ENCODE measurements at places on chromosomes 2 and 18.

DNA sequence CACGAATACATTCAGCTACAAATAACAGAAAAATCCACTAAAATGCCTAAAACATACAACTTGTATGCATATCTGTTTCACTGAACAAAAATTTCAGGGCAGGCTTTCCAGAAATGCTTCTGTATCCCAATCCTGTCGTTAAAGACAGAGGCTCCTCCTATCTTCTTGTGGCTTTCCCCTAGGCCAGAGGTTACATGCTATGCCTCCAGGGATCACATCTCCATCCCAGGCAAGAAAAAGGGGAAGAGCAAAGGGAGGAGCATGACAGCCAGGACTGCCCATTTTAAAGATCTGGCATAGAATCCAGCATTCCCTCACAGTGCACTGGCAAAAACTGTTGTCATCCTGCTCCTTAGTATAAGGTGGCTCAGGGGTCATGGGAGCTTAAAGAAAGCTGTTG lies 268.7 kb upstream of the SETBP1 start:
- no peak for DNase-seq

DNA sequence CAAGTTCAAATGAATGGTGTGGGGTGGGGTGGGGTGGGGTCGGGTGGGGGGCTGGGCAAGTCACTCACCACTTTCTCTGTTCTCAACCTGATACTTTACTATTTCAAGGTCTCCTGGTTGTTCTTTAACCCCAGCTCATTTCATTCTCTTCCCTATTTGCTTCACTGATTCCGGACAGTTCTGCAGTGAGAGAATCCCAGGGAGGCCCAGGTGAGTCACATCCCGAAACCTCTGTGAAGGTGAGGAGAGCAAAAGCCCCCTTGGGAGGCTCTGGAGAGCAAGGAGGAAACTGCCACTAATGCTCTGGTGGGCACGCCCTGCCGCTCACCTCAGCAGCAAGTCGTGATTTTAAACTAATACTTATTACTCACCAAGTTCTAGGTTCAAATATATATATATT lies 8.9 kb downstream of the EDAR start:
- DNase-seq: no peak

- no peak for DNase-seq
Observed at GRCh38 chr18:23127090-23127489, 8.2 kb upstream of the CABLES1 start.

GRCh38 chr18:21134895-21135294 lies 23.3 kb upstream of the ROCK1 start:
- DNase-seq: no peak

DNA sequence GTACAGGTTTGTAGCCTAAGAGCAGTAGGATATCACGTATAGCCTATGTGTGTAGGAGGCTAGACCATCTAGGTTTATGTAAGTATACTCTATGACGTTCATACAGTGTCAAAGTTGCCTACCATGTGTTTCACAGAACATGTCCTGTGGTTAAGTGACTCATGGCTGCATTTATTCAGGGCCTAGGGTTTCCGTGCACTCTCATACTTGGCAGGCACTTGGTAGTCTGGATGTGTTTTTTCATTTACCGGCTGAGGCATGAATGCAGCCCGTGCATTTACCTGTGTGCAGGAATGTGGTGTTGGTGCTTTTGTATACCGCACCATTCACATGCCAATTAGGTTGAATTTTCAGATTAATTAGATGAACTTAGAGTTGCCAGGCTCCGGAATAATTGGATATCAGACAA lies 43.4 kb downstream of the MYL12B start:
- peak; percentile 66 for DNase-seq

DNA sequence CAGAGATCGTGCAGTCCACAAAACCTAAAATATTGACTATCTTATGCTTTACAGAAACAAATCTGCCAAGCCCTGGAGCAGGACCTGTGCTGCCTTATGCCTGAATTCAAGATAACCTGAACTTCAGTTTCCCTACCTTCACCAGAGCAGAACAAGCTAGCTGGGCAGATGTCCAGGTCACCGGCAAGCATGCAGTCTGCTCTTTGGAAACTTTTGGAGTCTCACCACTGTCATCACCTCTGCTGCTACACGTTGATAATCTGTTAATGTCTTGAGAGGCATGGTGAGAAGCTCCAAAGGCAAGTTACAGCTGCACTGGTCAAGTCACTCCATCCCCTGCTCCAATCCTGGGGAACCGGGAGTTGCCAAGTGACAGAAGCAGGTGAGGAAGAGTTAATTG lies 354.2 kb downstream of the RBM43 start:
- no peak for DNase-seq

GRCh38 chr2:108968619-108969018 lies 20.4 kb downstream of the EDAR start:
- no peak for DNase-seq

DNA sequence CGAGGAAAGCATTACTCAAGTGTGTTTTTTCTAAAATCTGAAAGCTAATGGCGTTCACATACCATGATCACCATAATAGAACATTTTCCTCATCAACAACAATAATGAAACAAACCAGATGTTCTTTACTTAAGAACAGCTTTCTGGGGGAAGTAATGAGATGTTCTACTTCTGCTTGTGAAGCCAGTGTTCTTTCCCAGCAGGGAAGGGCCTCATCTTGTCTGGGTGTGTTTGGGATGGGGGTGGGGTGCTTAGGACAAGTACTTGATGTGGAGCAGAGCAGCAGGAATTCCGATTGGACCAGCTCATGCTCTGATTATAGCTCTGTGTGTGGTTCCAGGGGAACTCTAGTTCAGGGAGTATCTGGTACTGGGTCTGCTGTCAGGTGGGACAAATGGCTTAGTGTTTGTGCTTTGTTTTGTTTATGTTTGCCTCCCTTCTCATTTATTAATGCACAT lies 163.0 kb upstream of the NOSTRIN start:
- no peak for DNase-seq

DNA sequence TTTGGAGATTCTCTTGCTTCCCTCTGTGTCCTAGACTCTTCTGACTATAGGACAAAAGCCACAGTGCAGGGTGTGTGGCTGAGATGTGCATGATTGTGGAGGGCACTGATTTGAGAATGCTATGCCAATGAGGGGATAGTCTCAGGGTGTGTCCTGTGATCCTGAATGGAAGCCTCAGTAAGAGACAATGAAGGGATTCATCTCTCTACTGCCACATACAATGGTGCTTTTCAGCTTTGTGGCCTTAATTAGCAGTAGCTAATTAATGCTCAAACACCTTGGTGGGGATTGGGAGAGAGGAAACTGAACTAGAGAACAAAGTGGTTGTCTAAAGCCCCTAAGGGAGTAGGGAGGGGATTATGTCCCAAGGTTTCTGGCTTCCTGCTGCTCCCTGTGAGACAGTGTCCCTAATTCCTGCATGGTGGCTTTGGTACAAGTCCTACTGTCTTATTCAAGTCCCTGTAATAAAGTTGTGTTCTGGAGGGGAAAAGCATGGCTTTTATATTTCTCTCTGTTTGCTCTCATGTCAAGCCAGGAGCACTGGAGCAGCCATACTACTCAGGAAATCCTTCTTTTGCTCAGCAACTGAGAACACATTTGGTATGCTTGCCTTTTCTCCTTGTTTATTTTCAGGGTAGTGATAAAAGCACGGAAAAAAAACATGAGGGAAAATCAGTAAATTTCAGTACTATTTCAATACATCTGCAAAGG lies 415.2 kb upstream of the TCF4 start:
- no peak for DNase-seq

DNA sequence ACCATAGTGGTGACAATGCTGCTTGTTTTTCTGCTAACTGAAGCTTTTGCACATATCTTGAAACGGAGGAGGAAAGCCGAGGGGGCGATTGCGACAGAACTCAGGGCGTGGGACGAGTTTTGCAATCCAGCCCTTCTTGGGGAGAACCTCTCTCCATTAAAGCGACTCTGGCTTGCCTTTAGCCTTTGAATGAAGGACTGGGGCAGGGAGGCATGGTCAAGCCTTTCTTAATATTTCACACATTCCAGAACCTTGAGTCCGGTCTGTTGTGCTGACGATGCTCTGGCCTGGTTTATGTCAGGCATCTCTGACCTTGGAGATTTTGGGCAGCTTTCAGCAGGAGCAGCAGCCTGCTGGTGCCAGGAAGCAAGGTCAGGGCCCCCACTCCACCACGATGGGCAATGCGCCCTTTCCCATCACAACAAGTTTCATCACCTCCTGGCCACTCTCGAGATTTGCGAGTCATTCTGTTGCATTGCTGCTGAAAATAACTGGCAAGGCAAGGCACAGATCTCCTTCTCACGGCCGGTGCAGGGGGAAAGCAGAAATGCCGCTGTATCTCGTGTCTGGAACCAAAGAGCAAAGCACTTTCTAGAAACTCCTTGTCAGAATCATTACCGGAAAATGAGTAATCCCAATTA lies 10.8 kb downstream of the EMILIN2 start:
- peak; percentile 81 for DNase-seq

DNA sequence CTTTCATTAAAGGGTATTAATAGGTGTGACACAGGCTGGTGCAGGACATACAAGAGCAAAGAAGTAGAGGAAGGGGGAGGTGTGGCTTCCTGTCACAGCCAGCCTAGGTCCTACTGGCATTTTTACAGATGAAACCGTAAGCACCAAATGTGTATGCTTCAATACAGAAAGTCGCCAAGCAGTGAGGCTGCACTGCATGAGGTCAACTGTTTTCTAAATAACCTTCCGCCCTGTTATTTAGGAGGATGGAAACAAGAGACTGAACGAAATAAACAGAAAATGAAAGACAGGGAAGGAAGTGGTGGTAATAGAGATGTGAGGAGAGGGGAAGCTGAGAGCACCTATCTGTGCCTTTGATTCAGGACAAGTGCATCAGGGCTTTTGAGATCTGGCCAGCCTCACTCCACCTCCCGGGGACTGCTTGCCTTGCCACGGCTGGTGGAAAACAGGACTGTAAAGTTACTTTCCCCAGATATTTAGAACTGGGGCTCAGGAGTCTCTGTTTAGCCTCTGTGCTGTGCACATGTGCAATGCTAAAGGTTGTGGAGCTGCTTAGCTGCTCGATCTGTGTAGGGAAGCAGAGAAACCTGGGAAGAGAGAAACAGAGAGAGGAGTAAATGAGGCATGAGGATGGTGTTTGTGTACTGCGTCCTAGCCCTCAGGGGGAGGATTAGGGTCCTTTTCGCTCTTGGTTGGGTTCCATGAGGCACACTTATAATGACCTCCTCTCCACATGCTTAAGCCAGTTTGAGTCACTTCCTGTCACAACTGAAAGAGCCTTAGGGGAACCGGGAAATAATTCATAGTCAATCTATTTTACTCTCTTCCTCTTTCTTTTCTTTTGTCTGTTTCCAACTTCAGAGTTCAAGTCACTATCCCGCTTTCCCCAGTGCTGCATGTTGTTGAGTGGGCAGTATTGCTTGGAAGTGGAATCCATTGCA lies 62.3 kb upstream of the BOD1L2 start:
- DNase-seq: no peak

GRCh38 chr2:232741294-232741693 lies 35.1 kb downstream of the KCNJ13 start:
- no peak for DNase-seq

DNA sequence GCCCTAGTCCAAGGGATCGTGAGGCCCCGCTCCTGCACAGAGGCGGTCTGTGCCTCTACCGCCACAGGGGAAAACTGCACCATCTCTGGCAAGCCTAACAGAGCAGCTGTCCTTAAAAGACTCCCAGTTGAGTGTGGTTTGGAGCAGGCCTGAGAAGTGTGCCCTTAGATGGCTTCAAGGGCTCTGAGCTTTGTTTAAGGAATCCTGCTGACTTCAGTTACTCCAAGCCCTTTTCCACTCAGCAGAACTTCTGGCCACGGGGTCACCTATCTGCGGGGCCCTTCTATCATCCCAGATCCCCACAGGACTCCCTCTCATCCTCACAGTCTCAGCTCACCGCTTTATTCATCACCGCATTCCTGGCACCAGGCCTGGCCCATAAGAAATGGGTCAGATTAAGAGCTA lies 131.5 kb downstream of the CCDC74A start:
- DNase-seq: no peak

GRCh38 chr2:185108588-185108987 lies 510.3 kb downstream of the ZNF804A start:
- no peak for DNase-seq

GRCh38 chr2:168155680-168156079 lies 91.7 kb downstream of the STK39 start:
- DNase-seq: no peak

DNA sequence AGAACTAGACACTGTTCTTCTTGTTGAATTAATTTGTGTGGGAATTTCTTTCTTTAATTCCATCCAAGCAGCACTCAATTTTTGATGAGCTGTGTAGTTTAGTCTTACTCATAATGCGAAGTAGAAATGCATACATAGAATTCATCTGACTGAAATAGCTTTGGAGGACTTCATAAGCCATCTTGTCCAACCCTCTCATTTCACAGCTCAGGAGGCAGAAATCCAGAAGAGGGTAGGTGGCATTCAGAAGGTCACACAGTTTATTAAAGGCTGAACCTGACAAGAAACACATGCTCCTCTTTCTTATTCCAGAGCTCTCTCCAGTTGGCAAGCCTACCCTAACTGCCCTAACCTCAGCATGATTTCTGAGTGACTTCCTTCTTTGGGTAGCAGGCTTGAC lies 169.2 kb upstream of the NOSTRIN start:
- DNase-seq: no peak

GRCh38 chr18:32335228-32335627 lies 135.5 kb downstream of the GAREM1 start:
- DNase-seq: no peak

DNA sequence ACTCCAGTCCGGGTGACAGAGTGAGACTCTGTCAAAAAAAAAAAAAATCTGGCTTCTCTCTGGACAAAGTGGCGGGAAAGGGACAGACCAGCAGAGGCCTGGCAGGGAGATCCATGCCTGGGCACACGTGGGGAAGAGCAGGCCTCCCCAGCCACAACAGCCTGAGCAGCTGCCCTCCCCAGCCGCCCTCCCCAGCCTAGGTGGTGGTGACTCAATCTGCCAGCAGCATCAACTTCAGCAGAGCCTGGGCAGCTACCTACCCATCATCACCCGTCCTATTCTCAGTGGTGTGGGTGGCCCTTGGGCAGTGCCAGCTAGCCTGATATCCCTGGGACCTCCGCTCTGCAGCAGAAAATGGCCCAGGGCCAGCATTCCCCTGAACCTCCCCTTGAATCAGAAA lies 612.4 kb downstream of the FBXO15 start:
- no peak for DNase-seq

DNA sequence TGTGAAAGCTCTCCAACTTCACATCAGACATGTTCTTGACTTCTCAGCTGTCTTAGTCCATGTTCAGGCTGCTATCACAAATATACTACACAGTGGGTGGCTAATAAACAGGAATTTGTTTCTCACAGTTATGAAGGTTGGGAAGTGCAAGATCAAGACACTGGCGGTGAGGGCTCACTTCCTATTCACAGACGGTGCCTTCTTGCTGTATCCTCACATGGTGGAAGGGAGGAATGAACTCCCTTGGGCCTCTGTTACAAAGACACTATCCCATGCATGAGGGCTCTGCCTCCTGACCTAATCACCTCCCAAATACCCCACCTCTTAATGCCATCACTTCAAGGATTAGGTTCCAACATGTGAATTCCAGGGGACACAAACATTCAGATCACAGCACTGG lies 9.7 kb downstream of the UXS1 start:
- DNase-seq: no peak

- no peak for DNase-seq
Observed at GRCh38 chr2:126936219-126936723, 37.6 kb downstream of the TEX51 start.
